Aorta (tissue), 5 donors: ENCODE measurements at places on chromosomes 4 and X. TPM values are rescaled to one million over a fixed set of nuclear protein-coding genes. Genes with fewer than 3 reads are reported as not detected.

- no peak for DNase-seq
Observed at GRCh38 chr4:108003982-108004515, 14.4 kb downstream of the HADH start.

DNA sequence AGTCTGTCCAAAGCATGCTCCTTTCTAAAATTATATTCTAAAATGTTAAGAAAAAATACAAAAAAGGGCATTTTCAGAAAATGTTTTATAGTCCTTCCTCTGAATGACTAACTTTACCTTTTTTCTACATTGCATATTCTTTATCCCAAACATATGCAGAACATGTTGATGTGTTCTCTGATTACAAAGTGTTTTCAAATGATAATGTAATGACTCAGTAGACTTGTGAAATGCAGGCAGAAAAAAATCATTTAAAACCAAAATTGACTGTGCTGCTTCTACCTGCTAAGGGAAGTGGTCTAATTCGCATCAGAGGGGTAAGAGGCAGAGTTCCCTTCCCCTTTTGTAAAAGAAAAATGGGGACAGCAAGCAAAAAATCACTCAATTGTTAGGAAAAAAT is 22.7 kb upstream of the YTHDC1 start:
- DNase-seq = no peak

GRCh38 chrX:108138814-108139702 is 47.5 kb downstream of the ATG4A start:
- no peak for DNase-seq

DNA sequence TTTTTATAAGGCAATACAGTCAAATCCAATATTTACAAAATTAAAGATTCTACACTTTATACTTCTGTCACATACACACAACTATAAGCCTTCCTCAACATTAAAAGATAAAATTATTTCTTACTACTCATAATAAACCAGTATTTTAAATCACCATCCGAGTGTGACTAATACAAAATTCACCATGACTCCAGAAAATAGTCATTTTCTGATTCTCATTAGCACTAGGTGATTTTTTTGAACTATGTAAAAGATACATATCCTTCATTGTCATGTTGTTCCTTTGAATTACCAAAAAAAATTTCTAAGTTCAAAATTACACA is 646 bp upstream of the SLC7A11 start:
- DNase-seq = no peak

The RHOXF1 gene
- 0.69 TPM for total RNA-seq
